ENCODE measurements at places on chromosomes 11 and 22.
A peak's percentile ranks its signal among the peaks of the same experiment; 100 is the strongest.

- no peak for DNase-seq
These were observed 198.2 kb upstream of the POU2AF2 start for GRCh38 chr11:111047374-111047773.

DNA sequence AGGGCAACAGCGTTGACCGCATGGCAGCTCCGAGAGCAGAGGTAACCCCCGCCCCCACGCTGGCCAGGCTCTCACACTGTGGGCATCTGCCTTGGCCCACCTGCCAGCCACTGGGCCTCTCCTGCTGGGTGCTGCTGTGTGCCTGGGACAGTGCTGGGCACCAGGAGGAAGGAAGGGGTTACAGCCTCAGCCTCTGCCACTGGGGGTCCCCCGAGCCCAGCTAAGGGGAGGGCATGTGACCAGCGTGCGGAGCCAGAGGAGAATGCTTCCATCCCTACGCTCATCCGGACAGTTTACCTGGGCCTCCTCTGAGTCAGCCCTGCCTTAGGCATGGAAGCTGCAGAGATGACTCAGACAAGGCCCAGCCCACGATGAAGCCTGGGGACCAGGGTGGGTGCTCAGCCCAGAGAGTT is 10.9 kb downstream of the NCF4 start:
- DNase-seq = no peak

GRCh38 chr11:37282367-37282766 is 684.3 kb upstream of the RAG2 start:
- DNase-seq = no peak

DNA sequence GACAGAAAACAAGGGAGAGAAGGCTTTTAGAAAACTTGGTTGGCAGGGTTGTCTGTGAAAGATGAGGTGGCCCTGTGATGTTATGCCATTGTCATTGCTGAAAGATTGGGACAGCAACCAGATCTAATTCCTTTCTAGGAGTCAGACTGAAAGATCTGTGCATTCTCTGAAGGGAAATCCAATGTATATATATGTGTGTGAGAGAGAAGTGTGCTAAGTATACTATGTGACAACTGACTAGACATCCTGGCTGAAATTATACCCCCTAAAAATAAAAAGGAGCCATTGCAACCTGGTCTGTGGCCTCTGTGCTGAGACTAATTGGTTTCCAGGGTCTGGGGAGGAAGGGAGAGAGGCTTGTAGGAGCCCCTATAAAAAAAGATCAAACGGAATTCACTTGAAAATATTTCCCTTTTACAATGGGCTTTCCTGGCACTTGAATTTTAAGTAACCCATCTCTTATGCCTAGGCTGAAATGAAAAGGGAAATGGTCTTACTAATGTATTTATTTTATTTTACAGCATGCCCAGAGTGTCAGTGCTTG is 1.2 kb upstream of the MPPED2 start:
- DNase-seq = no peak

DNA sequence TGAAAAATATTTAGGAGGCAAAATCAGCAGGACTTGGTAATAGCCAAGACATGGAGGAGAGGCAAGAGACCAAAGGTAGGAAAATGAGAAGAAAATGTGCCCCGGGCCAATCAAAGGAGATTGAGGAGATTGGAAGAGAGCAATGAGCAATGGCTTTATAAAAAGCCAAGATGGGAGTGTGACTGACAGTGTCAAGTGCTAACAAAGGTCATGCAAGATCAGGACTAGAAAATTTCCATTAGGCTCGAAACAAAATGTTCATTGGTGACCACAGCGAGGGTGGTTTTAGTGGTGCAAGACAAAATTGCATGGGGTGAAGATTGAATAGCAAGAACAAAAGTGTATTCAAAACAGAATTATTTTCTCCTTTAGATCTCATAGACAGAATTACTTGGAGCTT is 45.2 kb upstream of the TBCEL start:
- no peak for DNase-seq

DNA sequence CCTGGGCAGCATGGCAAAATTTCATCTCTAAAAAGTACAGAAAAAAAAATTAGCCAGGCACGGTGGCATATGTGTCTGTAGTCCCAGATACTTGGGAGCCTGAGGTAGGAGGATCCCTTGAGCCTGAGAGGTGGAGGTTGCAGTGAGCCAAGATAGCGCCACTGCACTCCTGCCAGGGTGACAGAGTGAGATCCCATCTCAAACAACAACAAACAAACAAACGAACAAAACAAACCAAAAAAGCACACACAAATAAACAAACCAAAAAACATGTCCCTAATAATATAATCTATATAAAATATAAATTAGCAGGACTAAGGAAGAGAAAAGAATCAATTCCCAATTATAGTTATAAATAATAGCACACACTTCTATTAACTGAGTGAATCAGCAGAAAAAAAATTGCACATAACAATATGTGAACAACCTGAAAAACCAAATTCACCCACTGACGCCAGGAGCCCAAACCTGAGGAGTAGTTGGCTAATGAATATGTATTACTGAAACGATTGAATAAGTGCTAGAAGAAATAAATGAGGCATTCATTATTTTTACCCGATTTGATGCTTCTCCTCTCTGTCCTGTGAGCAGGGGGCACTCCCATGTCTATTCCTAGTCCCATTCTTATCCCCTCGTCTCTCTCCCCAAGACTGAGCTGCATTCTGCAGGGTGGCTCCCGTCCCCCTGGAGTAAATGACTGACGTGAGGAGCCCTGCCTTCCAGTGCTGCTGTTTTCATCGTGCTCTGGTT is 108.2 kb upstream of the TOP3B start:
- no peak for DNase-seq

GRCh38 chr11:14444441-14445189 is 55.0 kb downstream of the COPB1 start:
- DNase-seq = no peak

GRCh38 chr11:112253605-112254242 is 6.9 kb downstream of the PLET1 start:
- DNase-seq = no peak

- peak; percentile 82 for DNase-seq
These were observed 81.9 kb downstream of the MN1 start for GRCh38 chr22:27719535-27720227.

DNA sequence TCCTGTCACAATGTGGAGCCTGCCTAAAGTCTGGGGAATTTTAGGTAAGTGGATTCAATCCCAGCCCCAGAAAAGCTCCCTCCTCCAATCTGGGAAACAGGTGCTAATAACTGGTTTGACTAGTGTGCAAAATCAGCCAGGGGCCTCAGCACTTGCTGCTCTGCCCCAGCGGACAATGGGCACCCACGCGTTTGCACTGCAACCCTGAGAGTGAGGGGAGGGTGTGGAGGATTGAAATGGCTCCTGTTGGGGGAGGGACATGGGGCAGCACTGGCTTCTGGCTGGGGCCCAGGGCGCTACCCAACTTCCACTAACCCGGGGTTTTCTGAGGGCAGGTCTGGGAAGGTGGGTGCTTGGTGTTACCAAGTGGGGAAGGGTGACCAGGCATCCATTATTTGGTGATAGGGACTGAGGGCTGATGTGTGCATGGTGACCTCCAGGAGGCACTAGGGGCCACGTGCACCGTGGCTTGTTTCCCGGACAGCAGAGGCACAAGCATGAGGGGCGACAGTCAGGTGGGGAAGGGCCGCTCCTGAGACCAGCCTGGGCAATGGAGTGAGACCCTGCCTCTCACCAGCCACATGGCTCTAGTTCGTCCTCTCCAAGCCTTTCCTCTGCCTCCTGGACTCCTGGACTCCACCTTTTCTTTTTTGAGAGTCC is 4.3 kb upstream of the PNPLA5 start:
- no peak for DNase-seq

DNA sequence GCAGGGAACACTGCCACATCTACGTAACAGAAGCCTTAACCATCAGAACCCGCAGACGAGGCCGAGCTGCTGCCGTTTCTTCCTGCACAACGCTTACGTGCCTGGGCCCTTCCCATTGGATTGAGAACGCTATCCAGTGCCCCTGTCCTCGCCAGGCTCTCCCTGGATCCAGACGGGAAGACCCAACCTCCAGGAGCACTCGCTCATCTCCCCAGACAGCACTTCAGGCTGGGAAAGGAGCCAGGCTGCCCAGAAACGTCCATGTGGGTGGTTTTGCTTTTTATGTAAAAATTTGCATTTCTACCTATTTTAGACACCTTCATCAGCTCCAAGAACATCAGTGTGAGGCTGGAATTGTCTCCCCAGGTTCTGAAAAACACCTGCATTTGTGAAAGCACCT is 7.3 kb upstream of the CRYBB3 start:
- DNase-seq = no peak

GRCh38 chr11:16335236-16335962 is 20.9 kb downstream of the SOX6 start:
- peak; percentile 26 for DNase-seq

DNA sequence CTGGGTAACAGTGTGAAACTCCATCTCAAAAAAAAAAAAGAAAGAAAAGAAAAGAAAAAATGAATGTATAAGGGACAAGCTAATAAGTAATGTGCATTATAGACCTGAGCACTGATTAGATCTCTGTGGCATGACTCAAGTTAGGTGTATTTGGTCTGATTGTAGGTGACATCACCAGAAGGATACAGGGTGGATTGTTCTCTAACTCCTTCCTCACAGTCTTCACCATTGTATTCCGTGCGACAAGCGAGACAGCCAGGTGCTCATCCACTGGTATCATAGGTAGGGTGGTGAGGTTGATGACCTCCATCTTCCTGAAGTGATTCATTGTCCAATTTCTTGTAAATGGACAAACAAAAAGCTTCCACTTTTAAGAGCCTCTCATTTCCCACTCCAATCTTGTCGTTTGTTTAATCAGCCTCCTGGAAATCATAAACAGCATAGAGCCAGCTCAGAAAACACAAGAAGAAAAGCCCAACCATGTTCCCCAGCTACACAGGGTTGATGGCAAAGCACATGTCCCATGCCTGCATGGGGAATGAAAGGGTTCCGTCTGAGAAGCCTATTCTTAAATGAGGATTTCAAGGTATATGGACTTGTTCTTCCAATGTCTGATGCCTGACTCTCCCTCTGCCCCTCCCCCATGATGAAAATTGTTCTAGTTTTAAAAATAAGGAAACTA is 6.2 kb downstream of the FAM227A start:
- no peak for DNase-seq

DNA sequence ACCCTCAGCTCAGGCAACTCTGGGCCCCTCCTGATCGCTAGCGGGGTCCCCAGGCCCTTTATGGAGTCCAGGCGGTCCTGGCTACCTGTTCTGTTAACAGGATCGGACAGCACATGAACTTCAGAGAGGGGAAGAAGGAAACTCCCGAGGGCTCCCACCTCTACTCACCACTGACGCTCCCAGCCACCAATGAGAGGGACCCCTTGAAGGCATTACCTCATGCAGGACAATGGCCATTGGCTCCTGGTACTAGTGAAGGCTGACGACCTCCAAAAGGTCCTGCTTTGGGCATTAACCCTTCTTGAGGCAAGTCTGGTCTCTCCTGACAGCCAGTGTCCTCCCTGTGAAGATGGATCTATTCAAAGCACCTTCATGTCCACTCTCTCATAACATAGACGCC is 71.5 kb upstream of the LMO1 start:
- DNase-seq = no peak

GRCh38 chr11:107446822-107447431 is 10.7 kb downstream of the CWF19L2 start:
- DNase-seq = no peak

DNA sequence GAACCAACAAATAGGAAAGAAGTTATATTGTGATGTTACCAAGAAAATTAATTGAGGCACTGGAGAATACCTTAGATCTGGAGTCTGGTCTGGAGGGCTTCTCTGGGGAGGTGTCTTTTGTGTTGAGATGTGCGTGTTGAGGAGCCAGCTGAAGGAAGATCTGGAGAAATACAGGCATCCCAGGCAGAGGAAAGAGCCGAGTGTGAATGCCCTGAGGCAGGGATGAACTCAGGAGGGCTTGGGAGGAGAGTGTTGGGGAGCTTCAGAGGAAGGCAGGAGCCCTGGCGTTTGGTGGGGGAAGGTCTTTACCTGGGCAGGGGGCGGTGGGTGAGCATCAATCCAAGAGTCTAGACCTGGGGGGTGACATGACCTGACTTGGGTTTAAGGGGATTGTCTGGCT is 13.1 kb downstream of the SYNGR1 start:
- DNase-seq = no peak

GRCh38 chr22:20015971-20016733 is 471 bp downstream of the ARVCF start:
- peak; percentile 66 for DNase-seq

GRCh38 chr22:46067159-46068111 is 82.9 kb upstream of the PPARA start:
- peak; percentile 75 for DNase-seq

DNA sequence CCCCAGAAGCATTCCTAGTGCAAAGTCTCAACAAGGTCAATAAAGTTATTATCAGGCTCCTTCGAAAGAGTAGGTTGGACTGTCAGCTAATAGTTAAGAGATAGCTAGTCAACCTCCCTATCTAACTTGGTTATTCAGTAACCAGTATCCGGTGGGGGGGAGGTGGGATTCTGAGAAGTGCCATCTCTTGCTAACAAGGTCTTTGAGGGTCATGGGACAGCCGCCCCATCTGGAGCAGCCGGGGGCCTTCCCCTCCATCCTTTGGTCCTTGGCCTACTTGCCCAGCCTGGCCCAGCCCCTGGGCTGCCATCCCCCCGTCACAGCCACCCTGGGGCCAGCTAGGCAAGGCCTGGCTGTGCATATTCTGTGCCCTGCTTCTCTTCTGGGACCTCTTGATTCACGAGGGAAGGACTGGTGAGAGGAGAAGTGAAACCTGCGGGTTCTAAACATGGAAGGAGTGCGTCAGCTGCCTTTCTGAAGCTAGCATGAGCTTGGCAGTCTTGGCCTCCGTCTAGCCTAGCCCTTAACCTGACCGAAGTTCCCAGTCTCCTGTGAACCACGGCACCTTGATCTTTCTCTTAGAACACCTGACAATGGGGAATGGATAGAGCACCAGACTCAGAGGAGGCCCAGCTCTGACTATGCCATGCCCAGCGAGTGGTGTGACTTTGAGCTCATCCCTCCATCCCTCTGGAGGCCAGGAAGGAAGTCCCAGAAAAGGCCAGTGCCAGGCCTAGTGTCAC is 9.3 kb downstream of the SLC37A2 start:
- no peak for DNase-seq

DNA sequence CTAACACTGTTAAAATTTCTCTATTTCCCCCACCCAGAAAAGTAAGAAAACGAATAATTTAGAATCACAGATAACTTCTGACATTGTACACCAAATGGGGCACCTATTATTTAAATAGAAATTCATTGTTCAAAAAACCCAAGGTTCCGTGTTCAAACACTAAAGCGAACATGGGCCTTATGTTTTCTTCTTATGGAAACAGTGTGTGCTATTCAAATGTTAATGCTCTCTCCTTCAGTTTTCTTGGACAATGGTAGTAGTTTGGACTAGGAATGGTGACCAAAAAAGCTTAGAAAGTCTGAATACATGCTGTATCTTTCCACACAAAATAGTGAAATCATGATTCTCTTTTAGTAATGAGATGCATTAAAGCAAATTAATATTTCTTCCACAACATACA is 33.7 kb downstream of the VSIG10L2 start:
- DNase-seq = no peak

GRCh38 chr22:35899736-35900135 is 128.9 kb downstream of the RBFOX2 start:
- no peak for DNase-seq

DNA sequence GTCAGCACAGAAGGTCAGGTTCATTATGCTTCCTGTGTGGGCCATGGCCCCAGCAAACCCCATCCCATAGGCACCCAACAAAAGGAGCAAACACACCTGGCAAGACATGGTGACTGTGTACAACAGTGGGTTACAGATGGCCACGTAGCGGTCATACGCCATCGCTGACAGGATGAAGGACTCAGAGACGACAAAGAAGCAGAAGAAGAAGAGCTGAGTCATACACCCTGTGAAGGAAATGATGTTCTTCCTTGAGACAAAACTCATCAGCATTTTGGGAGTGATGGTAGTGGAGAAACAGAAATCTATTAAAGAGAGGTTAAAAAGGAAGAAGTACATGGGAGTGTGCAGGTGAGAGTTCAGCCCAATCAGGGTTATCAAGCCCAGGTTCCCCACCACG is 309 bp downstream of the OR8B12 start:
- DNase-seq = no peak

Measured in OCI-M1 (cell line).